ENCODE measurements at places on chromosomes 16 and 17.

DNA sequence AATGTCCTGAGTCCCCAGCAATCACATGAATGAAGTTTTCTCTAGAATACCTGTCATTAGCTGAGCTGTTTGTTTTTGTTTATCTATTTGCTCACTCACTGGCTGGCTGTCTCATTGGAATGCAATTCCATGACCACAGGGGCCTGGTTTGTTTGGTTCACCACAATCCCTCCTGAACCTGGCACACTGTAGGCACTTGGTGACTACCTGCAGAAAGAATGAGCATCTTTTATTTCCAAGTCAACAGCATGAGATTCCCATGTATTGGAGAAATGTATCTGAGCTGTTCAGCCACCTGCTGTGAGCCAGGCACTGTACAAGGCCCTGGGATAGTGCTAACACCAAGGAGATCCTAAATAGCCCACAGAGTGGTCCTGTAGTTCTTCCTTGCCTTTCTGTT is 345.1 kb downstream of the XYLT1 start:
- no peak for DNase-seq

DNA sequence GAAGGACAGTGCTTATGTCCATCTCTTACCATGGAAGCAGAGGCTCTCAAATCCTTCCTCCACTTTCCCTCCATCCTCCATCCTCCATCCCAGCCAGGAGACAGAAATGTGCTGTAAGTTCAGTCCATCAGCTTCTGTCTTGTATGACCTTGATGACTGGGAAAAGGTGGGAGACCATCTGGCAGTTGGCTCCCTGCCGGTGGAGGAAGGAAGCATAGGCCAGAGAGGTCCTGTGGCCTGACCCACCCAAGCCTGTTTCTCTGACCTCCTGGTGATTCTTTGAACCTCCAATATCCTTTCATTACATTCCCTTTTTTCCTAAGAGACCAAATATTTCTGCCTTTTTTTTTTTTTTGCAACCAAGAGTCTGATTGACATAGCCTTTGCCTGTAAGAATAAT is 215.3 kb downstream of the ABCC12 start:
- no peak for DNase-seq

- no peak for DNase-seq
Observed at GRCh38 chr17:59234631-59235030, 14.3 kb downstream of the GDPD1 start.

DNA sequence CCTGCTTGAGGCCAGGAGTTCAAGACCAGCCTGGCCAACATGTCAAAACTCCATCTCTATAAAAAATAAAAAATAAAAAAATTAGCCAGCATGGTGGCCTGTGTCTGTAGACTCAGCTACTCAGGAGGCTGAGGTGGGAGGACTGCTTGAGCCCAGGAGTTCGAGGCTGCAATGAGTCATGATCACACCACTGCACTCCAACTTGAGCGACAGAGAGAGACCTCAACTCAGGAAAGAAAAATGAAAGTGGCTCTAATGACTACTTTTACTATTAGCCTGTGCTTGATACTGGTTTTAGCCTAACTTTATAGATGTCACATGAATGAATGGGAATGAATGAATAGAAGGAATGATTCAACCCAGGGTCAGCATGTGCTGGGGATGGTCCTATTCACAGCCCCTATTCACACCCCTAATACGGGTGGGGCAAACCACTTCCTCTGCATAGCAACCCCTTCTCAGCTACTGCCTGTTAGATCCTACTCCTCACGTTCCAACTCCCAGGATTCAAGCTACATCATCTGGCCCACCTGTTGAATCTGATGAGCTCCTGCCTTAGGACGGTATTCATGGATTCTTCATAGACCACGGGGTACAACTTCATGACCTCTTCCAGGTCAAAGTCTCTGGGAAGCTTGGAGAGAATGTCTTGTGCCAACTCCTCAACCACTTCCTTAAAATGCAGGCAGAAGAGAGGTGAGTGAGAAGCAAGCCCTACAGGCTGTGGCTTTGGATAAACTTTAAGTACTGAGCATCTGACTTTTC is 40.5 kb downstream of the LYRM1 start:
- DNase-seq: no peak

DNA sequence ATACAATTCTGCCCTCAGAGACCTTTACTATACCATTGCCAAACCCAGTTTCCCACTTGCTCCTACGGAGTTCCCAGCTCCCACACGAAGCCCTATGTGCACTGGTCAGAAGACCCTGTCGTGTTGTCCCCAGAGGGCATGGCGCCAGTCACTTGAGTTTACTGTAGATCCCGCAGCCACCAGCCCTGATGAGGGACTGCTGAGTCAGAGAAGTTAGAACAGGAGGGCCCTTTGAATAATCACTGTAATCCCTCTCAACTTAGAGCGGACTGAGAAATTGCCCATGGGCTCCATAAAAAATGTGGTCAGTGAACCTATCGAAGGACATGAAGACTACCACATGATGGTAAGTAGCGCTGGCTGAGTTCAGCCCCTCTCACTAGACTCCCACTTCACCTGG is 9.2 kb downstream of the UBFD1 start:
- DNase-seq: no peak

- no peak for DNase-seq
Observed at GRCh38 chr16:53886482-53887378, 182.8 kb downstream of the FTO start.

GRCh38 chr16:66619534-66620428 is 15.3 kb downstream of the CMTM3 start:
- DNase-seq: no peak

Data from Caki2 (cell line).